NCI-H146 (cell line): ENCODE measurements at places on chromosomes 11 and 22.

GRCh38 chr11:2549491-2549875, 104.7 kb downstream of the KCNQ1 start:
- no peak for DNase-seq

DNA sequence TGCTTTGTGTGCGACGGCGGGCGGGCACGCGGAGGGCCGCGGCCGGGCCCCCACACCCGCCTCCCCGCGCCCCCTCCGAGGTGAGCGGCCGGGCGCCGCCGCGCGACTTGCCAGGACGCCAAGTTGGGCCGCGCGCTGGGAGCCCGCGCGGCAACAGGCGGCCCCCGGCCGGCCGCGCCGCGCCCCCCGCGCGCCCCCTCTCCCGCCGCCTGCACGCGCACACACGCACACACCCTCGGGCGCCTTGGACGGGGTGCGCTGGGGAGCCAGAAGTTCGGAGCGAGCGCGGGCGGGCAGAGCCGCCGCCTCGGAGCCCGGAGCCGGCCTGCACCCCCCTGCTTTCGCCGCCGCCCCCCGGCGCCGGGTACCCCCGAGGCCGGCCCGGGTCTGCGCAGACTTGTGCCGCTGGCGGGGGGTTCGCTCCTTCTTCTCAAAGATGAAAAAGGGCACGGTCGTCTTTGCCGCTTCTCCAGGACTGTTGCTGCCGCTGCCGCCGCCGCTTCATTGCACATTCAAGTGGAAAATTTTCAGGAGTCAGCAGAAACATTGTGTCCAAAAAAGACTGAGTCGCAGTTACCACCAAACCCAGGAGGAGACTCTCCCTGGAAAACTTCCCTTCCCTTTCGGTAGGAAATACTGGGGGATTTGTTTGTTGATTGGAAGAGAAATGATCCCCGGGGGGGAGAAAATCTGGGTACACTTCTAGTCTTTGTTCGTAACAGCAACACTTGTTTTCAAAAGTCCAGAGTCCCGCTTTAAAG, 895 bp downstream of the TEAD1 start:
- peak; percentile 42 for DNase-seq

DNA sequence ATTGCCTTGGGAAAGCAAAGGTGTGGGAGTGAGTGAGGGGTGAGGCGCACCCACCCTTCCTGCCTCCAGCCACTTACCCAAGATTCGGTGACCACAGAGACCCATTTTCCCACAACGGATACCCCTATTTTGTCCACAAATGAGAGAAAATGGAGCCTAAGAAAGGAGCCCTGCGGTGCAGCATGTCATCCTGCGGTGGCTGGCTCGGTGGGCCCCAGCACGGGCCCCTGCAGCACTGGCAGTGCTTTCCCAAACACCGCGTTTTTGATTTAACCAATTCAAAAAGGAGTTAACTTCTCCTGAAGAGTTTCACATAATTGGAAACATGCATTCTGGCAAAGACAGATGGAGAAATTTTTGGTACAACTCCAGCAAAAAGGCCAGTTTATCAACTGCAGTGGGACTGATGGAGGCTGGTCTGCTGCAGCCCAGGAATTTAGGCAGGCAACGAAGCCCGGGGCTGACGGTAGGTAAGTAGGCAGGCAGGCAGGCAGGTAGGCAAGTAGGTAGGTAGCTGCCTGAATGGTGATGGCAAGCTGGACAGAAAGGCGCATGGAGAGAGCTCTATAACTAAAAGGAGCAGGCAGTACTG, 84.2 kb downstream of the FDX1 start:
- no peak for DNase-seq

GRCh38 chr22:23673826-23674690, 16.8 kb upstream of the RGL4 start:
- DNase-seq, result no peak

GRCh38 chr22:17343766-17344165, 25.5 kb upstream of the CECR2 start:
- no peak for DNase-seq
